ENCODE measurements at places on chromosomes 16 and 17.
A peak's percentile ranks its signal among the peaks of the same experiment; 100 is the strongest.

GRCh38 chr16:11205754-11206581 lies 50.0 kb downstream of the SOCS1 start:
- DNase-seq = peak; percentile 19

DNA sequence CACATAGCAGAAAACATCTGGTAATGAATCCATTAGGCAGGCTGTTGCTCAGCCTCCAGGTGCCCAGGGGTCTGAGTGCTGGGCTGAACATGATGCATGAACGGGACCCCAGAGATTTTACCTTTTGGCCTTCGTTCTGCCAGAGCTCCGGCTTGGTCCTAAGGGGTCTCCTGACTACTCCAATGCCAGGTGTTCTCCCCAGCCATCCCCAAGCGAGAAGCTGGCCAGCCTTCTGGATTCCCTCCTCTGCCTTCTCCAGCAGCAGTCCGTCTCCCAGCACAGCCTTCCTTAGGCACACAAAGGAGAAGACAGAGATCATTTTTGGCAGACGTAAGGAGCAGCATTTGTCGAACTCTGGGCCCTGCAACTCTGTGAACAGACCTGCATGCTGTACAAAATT lies 109.4 kb downstream of the RBFOX1 start:
- DNase-seq = no peak

DNA sequence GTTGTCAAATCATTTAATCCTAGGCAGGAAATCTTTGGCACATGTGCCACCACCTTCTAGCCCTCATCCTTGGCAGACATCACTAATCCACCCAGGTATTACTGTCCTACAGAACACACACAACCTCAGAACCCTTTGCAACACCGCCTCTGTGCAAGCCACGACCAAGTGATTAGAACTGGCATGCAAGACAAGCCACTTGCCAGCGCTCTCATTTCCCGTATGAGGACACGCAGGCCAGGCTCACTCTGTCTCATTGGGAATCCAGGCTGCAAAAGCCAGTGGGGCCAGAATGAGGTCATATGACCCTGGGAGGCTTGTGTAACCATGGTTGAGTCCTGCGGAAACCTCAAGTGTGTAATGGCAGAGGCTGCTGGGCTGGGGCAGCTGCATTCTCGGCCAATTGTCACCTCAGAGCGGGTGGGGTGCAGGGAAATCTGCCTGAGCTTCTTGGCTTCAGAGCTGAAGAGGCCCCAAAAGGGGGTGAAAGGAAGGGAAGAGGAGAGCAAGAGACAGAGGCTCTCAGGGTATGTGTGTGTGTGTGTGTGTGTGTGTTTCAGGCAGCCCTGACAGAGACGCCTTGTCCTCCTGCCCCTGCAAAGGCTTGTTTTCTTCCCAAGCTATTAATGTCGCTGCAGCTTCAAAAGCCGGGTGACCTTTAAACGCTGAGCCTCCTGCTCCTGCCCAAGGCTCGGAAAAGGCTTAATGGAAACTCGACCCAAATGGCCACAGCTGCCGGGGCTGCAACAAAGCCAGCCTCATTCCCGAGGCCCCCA lies 43.2 kb upstream of the MRPS23 start:
- DNase-seq = peak; percentile 97

DNA sequence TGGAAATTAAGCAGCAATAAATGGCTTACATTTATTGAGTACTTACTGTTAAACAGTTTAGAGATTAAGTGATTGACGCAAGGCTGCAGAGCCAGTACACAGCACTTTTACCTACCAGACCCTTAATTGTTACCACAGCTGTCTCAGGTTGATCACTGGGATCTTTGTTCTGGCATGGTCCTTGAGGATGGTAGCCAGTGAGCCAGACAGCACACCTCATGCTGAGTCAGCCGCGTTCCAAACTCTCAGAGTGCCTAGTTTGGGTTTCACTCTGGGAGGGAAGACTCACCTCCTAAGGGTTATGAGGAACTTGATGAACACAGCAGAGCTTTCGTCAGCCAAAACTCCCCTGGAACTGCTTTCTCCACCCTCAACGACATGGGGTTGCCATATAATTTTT lies 20.4 kb downstream of the CDH3 start:
- DNase-seq = no peak

DNA sequence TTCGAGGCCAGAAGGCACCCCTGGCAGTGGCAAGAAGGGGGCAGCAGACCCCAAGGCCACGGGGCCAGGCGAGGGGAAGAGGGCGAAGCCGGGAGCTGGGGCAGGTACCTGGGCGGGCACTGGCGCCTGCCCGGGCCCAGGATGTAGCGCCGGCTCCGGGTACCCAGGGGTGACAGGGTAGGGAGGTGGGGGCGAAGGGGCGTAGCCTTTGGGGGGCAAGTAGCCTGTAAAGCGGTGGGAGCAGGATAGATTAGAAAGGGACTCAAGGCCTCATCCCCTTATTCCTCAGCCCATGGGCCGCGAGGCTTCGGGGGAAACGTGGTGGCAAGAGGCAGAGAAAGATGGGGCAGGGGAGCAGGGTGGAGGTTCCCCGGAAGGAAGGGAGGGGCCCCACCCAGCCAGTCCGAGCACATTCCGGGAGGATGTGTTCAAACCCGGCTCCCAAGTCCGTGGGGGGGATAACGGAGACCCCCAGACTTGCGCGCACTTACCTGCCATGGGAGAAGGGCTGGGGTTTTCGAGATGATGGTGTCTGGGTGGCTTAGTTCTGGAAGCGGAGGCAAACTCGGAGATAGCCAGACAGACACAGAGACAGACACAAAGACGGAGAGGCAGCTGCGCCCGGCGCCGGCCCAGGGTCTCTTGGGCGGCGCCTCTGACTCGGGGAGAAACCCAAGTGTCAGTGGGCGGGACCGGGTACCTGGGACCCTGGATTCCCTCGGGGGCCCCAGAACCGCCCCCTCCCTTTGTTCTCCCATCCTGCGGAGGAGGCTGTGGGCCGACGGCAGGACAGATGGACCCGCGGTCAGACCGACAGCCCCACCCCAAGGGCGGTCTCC lies 493 bp downstream of the PLSCR3 start:
- DNase-seq = no peak

DNA sequence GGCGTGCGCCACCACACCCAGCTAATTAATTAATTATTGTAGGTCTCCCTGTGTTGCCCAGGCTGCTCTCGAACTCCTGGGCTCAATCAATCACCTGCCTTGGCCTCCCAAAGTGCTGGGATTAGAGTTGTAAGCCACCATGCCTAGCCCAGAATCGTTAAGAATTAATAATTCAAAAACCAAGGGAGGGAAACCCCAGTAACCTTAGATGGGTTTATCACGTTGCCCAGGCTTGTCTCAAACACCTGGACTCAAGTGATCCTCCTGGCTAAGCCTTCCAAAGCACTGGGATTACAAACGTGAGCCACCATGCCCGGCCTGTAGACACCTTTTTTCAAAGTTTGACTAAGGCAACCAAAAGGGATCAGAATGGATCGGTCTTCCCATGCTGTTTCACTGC lies 21.6 kb downstream of the CD300LF start:
- no peak for DNase-seq

- no peak for DNase-seq
Observed at GRCh38 chr17:31802502-31802901, 56.5 kb downstream of the COPRS start.

- no peak for DNase-seq
Observed at GRCh38 chr16:86281421-86281820, 228.9 kb upstream of the FOXF1 start.

Measured in fibroblast of lung (primary cell).